ENCODE measurements at places on chromosomes 7 and 10. TPM values are rescaled to one million over a fixed set of nuclear protein-coding genes. Genes with fewer than 3 reads are reported as not detected.

DNA sequence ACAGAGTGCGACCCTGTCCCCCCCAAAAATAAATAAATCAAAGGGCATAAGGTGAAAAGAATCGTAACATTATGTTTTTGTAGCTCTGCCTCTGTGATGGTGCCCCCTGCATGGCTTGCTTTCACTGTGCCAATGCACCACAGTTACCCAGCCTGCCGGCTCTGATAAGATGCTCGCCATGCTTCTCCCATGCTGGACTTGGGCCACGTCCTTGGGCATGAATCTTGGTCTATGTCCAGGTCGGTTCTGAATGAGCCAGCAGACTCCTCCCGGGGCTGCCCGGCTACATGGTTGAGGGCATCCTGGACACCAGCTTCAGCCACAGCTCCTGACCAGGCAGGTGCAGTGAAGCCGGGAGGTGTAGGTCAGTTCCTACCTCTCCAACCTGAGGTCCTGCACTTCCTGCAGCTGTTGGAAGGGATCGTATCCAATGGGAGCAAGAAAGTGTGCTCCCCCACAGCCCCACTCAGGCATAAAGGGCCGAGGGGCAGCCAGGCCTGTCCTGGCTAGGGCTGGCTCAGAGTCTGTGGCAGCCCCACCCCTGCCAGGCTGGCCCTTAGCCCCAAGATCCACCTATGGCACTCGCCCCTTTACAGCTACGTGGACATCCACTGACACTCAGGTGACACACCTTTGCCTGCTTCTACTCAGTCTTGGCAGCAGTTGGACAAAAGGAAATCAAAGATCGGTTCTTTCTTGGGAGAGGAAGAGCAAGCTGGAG is 34.1 kb downstream of the CHST3 start:
- no peak for DNase-seq

GRCh38 chr7:4722960-4723630 is 41.0 kb downstream of the FOXK1 start:
- no peak for DNase-seq

- DNase-seq = no peak
Observed at GRCh38 chr7:698515-699475, 27.7 kb upstream of the DNAAF5 start.

GRCh38 chr7:42181566-42181965 is 55.4 kb downstream of the GLI3 start:
- DNase-seq = no peak

DNA sequence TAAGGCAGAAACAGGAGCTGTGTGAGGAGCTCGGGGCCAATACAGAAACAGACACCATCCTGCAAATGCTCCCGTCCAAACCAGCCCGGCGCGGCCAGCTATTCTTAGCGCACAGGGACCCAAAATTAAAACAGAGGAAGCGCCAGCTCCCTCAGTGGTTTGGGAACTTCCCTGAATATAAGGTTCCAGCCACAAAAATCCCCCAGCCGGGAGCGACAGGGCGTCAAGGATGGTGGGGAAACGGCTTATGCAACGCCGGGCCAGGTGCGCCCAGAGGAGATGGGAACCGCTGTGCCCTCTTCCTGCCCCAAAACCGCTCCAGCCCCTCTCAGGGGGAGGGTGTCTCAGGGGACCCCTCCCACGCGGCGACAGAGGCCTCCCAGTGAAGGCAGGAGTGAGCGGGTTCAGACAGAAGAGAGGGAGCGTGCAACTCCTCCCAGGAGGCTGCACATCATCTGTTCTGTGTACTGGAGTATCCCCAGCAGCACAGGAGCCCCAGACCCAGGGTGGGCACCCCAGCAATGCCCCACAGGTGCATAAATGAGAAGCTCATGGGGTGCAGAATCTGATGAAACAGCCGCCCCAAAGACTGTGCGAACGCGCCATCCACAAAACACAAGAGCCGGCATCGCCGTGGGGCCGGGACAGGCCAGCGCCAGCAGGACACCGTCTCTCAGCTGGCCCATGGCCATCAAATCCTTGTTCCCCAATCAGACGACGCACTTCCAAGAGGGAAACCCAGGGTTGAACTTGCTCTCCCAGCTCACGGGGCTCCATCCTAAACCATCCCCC is 73.9 kb upstream of the PDGFA start:
- DNase-seq = no peak

GRCh38 chr10:126262233-126262838 is 125.9 kb downstream of the ADAM12 start:
- DNase-seq = no peak

DNA sequence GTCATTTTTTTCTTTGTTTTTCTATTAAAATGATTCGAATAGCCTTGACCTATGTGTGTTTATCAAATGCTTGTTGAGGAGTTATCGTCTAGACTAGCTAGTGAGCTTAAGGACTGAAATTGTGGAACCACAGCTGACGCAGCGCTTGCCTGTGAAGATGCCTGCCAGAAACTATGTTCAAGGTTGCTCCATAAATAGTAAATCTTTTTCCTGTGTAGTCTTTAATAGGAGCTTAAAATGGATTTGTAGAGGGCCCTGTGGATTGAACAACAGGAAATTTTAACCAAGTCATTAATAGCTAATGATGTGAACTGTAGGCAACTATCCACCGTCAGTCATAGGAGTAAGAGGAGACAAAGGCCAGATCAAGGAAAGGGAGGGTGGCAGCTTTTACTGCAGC is 145.1 kb downstream of the GNAI1 start:
- DNase-seq = no peak

GRCh38 chr7:1956611-1957470 is 275.9 kb downstream of the MAD1L1 start:
- no peak for DNase-seq

- DNase-seq = no peak
Observed at GRCh38 chr10:122112021-122112616, 123.2 kb downstream of the TACC2 start.

DNA sequence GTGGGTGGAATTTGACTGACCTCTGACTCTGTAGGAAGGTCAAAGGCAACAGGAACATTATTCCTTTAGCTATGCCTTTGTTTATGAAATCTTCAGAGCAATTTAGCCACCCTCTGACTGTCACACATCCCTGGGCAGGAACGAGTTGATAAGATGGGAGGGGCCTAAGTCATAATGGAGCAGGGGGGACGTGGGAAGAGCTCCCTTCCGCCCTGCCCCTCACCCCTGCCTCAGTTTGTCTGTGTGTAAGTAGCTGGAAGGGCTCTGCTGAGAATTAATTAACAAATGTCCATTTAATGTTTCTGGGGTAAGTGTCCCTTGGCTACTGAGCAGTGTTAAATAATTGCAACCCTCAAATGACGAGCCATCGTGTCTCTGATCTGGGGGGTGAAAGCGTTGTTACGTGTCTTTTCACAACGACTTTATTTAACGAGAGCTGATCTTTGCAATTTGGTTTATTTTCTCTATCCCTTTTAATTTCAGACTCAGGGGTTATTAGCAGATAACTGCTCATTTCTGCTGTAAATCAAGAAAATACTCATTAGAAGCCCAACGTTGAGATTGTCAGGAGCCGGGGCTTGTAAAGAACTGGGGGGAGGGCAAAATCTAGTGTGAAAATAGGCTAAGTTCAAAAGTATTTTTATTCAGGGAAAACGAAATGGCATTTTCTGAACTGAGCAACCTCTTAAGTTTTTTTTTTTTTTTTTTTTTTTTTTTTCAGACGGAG is 12.5 kb upstream of the UNCX start:
- DNase-seq = no peak

- no peak for DNase-seq
Observed at GRCh38 chr10:54656643-54657042, 144.4 kb downstream of the PCDH15 start.

Gene CYP2C19
- not detected for polyA plus RNA-seq

Gene DRGX
- polyA plus RNA-seq = not detected

Gene VPS50
- polyA plus RNA-seq = 15.2 TPM

Gene COL1A2
- polyA plus RNA-seq = 4,815 TPM

Measured in AG04450 (cell line).